ENCODE measurements at places on chromosomes 11 and 22.

DNA sequence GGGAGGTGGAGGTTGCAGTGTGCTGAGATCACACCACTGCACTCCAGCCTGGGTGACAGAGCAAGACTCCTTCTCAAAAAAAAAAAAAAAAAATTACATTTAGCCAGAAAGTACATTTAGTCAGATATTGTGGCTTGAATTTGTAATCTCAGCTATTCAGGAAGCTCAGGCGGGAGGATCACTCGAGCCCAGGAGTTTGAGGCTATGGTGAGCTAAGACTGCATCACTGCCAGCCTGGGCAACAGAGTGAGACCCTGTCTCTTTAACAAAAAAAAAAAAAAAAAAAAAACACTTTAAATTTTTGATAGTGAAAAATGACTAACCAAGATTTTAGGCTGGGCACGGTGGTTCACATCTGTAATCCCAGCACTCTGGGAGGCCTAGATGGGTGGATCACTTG, 27.3 kb downstream of the MRTFA start:
- DNase-seq, result no peak

DNA sequence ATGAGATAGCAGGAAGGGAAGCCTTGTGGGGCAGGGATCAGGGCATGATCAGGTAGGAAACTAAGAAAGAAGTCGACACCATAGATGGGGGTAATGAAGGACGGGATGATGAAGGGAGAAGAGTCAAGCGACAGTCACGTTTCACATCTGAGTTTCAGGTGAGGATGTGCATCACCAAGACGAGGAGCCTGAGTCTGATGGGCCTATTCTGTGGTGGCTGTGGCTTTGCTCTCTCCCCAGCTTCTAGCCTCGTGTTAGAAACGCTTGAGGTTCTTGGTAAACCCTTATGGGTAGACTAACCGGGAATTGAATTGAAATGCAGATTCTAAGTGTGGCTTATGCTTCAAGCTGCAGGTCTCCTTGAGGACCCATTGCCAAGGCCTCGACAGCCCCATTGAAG, 45.6 kb upstream of the LMO1 start:
- DNase-seq, result no peak

DNA sequence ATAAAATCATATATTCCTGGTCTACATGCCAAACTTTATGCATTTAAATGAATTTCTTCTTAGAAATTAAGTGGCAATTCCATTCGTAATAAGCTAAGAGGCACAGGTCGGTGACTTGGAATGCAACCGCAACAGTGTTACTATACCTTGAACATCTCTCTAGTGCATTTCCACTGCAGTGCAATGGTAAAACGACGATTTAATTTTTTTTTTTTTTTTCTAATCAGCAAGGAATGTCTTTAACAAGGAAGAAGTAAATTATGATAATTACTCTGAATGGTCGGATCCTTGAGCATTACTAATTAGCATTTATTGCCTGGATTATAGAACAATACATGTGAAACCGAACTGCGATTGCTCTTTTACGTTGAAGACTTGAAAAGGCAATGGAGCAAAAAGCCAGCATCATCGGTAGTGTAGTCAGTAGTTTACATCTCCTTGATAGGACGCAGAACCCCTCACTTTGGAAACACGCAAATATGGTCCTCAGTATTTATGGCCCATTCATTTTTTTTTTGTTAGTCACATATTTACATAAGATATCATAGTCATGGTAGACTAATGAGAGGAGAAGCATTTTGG, 20.2 kb downstream of the BLID start:
- no peak for DNase-seq

- DNase-seq, result no peak
Measured at GRCh38 chr11:10725114-10725906, 25.7 kb upstream of the CTR9 start.

DNA sequence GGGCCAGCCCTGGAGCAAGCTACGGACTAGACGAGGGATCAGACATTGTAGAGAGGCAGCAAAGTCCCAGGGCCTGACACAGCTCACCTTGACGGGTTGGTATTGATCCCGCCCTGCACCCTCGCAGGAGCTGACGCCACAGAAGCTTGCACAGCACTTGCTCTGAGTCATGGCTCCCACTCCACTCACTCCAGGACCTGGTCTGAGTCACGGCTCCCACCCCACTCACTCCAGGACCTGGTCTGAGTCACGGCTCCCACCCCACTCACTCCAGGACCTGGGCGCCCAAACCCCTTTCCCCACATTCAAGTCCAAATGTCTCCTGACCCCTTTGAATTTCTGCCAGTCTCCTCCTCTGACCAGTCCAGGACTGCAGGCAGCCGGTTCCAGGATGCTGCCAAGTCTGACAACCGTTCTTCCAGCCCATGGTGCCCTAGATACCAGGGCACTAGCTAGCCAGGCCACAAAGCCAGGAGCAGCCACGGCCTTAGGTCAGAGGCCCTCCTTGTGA, 6.0 kb upstream of the PNPLA5 start:
- peak; percentile 29 for DNase-seq

DNA sequence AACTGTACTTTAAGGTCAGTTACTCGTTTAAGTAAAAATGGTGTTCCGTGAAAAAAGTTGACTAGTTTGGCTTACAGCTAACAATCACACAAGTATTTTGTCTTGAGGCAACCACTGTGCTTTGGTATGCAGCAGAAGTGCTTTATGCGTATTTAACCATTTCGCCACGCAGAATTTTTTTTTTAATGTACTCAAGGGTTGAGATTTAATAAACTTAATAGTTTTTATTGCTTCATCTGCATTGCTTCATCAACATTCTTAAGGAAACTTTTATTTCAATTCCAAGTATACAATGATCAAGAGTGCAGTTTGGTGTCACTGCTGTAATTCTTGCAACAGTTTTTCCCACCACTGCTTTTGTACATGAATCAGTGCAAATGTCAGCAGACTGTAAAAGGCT, 66.4 kb downstream of the ZNRF3 start:
- DNase-seq, result peak; percentile 33

GRCh38 chr11:69486773-69487291, 5.4 kb downstream of the LINC01488 start:
- no peak for DNase-seq

DNA sequence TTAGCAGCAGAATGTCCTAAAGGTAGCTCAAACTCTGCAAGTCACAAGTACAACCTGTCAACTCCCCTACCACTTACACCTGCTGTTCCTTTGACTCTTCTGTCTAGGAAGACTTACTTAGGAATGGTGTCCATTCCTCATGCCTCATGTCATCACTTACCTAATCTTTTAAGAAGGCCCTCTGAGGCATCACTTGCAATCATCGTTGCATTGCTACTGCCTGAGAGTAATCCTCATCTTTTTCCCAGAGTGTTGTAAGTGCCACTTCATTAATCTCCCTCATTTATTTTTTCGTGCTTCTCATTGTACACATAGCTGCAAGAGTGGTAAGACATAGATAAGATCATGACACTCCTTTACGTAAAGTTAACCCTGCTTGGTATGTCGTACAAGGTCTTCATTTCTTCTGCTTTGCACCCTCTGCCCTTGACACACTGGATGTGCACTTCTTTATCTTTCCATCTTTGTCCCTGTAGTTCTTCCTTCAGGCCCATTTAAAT, 54.6 kb downstream of the SFI1 start:
- DNase-seq, result no peak

GRCh38 chr11:35257281-35257680, 118.3 kb downstream of the CD44 start:
- DNase-seq, result no peak

GRCh38 chr22:22060200-22061084, 77.9 kb upstream of the TOP3B start:
- peak; percentile 40 for DNase-seq

GRCh38 chr22:43363315-43364168, 20.4 kb upstream of the SCUBE1 start:
- no peak for DNase-seq

DNA sequence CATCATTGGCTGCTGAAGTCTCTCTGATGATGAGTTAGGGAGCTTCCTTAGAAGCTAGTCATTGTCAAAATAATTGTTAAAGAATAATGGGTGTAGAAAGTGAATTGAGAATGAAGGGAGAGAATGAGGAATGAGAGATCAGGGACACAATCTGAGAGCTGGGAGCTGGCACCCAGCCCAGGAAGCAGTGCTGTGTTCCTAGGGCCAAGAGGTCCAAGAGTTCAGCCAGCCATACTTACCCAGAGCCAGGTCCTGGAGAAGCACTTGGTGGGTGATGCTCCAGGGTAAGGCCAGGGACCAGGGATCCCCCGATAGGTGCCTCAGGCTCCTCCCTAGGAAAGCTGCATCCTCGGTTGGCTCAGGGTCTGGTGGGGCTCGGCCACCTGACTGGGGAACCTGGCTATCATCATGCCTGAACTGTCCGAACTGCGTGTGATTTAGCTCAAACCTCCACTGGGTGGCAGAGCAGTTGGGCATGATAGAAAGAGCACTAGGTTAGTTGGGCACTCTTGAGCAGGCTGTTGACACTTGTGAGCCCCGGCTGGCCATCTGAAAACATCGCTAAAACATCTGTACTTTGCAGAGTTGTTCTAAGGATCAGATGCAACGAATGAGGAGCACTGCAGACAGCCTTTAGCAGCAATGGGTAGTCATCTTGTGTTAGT, 123.9 kb upstream of the NCAM1 start:
- no peak for DNase-seq

GRCh38 chr22:25837288-25837900, 95.4 kb downstream of the MYO18B start:
- DNase-seq, result no peak

- DNase-seq, result no peak
Measured at GRCh38 chr22:22600531-22601261, 41.6 kb upstream of the PRAME start.

DNA sequence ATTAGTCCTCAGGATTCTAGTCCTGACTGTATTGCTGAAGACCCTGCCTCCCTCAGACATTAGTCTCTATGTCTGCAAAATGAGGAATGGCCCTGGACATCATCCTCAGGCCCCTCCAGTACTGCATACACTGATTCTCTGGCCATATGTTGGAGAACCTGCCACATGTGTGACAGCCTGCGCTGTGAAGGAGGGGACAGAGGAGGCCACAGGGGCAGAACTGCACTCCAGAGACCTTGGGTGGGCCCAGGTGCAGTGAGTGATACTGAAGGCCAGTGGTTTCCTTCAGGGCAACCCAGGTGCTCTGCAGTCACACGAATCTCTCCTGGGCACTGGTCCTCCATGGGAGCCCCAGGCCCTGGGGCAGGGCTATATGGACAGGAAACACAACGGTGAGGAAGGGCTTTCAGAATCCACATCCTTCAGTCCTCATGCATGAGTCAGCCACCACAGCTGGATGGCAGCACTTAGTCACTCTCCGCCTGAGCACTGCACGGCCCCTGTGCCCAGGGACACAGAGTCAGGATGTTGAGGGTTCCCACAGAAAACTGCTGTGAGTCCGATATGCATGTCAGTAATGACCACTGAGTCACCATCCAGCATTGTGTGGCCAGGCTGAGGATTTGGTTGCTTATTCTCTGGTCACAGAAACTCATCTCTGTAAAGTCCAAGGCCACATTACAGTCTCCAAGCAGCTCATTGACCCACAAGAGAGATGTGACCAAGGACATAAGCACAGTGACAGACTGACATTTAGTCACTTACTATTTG, 39.7 kb downstream of the ME3 start:
- peak; percentile 82 for DNase-seq

GRCh38 chr22:46909237-46910030, 147.0 kb downstream of the TBC1D22A start:
- DNase-seq, result no peak

DNA sequence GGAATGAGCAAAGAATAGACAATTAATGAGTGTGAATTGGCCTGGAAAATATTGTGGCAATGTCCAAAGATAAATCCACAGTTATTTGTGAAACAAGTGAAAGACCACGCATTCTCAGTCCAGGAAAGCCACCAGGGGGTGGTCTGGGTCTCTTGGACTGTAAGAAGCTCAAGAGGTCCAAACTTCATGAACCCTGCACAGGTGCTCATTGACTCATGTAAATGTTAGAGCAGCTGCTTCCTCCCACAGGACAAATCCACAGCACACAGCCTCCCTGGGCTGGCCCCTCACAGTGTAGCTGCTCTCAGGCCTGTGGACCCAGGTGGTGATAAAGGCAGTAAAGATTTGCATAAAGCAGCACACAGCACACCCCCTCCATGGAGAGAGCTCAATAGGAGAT, 114.0 kb downstream of the ZNF280B start:
- DNase-seq, result no peak

- DNase-seq, result no peak
Measured at GRCh38 chr22:42686756-42687491, 33.7 kb downstream of the A4GALT start.

DNA sequence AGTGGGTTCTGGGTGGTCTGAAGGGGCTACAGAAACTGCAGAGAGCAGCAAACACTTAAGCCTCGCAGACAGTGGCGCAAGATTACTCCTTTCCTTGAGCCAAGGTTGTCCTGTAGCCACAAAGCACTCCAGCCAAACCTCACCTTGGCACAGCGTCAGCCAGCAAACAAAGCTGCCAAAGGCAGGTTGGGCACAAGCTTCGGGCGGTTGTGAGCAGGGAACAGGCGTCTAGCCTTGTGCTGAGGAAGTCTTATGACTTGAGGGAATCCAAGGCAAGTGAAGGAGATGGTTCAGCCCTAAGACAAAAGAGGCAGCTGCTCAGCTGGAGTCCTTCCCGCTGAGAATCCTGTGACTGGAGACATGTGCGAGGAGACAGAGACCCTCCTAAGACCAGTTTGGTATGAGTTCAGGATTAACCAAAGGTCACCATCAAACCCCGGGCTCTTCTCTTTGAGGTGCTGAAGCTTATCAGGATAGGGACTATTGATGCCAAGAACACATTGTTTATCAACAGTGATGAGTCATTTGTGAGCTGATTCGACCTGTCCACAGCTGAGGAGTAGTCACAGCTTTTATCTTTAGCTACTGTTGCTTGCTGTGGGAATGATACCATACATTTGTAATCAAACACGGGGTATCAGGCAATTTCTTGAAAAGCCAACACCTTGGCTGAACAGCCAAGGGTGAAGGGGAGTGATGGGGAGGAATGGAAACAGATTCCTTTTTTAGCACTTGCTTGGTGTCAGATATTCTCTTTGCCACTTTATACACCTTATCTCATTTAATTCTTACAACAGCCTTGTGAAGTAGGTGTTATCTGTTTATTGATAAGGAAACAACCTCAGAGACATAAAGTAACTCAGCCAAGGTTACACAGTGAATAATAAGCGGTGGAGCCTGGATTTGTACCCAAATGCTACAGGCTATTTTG, 4.6 kb downstream of the ADM start:
- DNase-seq, result peak; percentile 80

GRCh38 chr22:37965940-37966664, 12.6 kb downstream of the POLR2F start:
- no peak for DNase-seq

DNA sequence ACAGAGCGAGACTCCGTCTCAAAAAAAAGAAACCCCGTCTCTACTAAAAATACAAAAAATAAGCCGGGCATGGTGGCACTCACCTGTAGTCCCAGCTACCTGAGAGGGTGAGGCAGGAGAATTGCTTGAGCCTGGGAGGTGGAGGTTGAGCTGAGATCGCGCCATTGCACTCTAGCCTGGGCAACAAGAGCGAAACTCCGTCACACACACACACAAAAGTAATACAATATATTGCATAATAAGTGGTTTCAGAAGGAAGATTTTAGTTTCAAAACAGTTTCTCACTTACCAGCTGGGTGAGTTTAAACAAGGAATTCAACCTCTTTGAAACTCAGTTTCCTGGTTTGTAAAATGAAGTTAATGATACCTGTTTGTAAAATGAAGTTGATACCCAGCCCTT, 32.7 kb upstream of the HTR3A start:
- no peak for DNase-seq

- no peak for DNase-seq
Measured at GRCh38 chr22:46012881-46013281, 35.9 kb upstream of the WNT7B start.
